Non-pigmented ciliary epithelial cell (primary cell): ENCODE measurements at places on chromosomes 3 and 15.

GRCh38 chr3:56410576-56410975 lies 57.7 kb downstream of the ERC2 start:
- DNase-seq = no peak

GRCh38 chr3:117799387-117799735 lies 1089.8 kb downstream of the TUSC7 start:
- DNase-seq = no peak

GRCh38 chr3:61201071-61201470 lies 50.2 kb downstream of the FHIT start:
- DNase-seq = no peak

DNA sequence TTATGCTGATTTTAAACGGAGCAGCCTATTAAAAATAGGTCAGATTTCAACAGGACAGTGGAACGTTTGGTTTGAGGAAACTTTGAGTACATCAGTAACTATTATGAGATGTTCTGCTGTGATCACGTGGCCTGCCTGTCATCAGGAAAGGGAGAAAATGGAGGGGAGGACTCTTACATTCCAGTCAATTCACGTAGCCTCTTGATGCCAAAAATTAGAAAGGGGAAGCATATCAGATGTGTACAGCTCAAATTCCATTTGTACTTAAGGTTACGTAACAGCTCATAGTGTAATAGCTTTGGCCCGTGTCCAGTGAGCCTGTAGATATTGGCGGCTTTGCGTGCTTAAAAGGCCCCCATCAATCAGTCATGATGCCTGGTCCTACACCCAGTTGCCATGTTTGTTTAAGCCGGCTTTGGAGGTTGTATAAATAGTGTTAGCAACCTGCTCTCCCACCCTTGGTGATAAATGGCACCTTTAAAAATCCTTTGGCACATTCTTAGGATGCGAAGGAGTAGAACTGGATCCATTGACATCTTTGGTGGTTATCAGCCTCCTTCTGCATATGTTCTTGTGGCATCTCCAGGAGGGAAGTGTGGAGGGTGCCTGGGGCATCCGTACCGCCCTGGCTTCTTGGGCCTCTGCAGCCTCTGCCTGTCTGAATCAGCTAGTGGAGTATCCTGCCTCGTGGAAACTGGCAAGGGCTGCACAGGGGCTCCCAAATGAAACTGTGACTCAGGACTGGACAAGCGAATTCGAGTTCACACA lies 163.9 kb downstream of the THSD4 start:
- peak; percentile 97 for DNase-seq

GRCh38 chr3:82978368-82978767 lies 1216.9 kb upstream of the GBE1 start:
- DNase-seq = no peak

DNA sequence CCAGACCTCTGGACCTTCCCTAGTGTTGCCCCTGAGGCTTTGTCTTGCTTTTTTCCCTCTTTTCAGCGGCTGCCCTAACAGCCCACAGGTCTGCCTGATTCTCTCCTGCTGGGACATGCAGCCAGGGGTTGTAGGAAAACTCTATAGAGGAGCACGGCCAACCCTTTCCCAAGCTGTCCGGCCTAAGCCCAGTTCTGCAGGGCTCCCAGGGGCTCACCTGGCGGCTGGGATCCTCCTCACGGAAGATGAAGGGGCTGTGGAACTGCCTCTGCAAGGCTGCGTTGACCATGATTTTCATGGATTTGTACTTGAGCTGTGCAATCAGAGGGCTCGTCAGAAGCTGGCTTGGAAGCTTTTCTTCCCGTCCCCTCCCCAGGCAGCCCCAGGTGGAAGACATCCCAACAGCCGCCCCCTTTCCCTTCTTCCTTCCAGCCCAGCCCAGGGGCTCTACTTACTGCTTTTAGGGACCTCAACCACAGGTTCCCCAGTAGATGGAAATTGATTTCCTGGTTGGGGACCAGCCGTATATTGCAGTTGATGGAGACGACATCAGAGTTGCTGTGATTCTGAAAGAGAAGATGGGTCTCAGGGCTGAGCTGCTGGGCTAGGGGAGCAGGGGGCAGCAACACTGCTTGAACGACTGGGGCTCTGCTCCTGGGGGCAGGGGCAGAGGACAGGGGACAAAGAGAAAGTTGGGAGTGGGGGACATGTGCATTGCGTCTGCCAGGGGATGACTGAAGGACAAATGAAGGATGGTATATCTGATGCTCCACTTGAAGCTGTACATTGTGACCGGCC lies 29.8 kb downstream of the FEM1B start:
- no peak for DNase-seq

DNA sequence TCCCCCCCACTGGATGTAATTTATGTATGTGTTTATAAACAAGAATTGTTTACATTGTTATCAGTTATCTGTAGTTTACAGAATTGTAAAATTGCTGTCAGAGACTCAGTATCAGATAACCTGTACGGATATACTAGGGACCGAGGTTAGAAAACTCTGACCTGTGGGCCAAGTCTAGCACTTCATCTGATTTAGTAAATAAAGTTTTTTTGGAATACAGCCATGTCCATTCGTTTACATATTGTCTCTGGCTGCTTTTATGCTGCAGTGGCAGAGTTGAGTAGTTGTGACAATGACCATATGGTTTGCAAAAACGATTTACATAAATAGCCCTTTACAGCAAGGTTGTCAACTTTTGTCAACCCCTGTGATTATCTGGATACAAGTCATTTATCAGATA lies 52.6 kb downstream of the LRRC28 start:
- no peak for DNase-seq

DNA sequence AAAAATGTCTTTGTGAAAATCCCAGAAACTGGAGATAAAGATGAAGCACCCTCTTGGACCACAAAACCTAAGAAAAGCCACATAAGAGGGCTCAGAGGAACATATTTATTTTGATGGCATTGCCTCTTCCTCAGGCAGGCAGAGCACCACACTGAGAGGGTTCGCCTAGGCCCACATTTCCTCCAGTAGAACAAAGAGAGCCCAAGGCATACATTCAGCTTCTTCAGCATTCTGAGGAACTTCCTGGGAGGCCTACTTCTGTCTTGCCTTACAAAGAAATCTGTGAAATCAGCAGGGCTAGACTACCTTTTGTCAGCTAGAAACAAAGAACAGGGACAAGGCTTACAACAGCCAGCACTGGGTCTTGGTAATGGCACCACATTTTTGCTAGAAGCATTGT lies 1325.3 kb downstream of the SI start:
- no peak for DNase-seq

- no peak for DNase-seq
Measured at GRCh38 chr3:76998555-76998954, 41.3 kb upstream of the ROBO2 start.

DNA sequence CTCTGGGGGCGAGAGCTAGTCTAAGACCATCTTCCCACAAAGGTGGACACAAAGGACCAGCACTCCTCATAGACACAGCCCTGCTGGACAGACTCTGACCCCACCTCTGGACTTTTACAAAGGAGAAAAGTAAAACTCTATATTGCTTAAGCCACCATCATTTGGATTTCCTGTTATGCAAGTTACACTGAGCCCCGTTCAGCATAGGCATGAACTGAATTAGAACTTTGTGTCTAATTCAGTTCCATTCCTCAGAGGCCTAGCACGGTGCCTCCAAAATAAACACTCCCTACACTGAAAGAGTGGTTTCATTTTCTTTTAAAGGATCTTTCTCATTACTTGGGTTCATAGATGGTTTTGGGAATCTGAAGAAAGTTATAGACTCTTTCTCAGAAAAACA lies 79.2 kb upstream of the OCA2 start:
- DNase-seq = no peak

GRCh38 chr15:73023071-73023470 lies 29.2 kb upstream of the NEO1 start:
- no peak for DNase-seq

DNA sequence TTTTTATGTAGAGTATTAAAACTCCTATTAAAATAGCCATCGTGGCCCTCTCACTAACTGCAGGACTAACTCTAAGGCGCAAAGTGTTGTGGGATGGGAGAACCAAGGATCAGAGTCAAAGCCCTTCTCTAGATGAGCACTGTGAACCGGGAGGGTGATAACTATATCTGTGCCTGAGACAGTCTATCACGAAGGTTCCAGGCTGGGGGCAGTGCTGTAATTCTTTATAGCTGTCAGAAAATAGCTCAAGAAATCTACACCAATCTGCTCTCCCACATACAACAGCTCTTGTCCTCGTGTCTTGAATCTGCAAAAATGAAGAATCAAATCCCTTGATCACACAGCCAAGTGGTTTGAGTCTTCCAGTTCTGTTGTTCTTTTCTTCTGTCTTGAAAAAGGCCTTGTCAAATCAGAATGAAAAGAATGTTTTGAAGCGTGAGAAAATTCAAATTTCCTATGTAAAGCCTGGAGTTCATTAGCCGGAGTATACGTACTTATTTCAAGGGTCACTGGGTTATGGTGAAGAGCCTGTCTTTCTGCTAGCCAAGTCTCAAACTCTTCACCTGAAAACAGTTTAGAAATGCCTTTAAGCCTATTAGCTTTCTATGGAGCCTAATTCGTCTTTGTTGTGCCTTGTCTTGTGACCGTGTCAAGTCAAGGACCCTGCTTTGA lies 185.3 kb upstream of the NECTIN3 start:
- no peak for DNase-seq

- no peak for DNase-seq
Measured at GRCh38 chr3:150844484-150844883, 60.8 kb downstream of the MINDY4B start.

GRCh38 chr15:24823473-24823872 lies 131.3 kb upstream of the SNRPN start:
- DNase-seq = no peak

DNA sequence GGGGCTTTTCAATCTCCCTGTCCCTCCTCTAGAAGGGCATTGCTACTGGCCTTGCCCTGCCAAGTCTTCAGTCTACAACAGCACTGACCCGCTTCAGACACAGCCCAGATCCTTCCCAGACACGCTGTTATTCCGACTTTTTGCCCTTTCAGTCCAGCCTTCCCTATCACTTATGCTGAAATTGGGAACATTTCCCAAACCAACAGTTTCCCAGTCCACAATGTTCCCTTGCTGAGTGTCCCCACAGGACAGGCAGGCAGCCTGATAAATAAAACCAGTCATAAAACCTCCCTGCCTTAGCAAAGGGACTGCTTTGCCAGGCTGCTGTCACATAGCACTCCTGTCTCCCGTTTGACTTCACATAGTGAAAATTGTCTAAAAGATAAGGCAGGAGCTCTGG lies 43.5 kb downstream of the GOLGA6L2 start:
- DNase-seq = no peak

DNA sequence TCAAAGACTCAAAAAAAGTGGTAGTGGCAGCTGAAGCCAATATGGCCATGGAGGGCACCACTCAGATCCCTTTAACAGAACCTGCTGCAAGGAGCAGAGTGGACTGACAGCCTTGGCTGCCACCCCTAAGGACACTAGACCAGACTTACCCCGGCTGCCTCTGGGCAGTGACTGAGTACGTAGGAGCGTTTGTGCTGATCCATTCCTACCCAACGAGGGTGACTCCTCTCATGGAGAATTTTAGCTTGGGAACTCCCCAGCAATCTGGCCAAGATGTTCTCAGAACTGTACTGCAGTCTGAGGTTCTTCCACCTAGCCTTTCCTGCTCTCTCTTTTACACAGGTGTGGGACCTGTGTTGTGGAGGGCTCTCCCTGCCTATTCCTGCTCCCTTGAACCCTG lies 22.1 kb downstream of the CLEC3B start:
- no peak for DNase-seq

DNA sequence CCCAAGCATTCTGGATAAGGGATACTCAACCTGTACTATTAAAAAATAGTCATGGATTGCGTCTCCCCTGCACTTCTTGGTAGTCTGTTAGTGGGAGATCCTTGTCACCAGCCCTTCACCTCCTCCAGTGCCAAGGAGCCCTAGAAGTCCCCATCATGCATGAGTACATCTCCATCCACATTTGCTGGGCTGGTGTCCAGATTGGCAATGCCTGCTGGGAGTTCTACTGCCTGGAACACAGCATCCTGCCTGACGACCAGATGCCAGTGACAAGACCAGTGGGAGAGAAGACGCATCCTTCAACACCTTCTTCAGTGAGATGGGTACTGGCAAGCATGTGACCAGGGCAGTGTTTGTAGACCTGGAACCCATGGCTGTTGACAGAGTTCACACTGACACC lies 85.7 kb downstream of the ADAMTSL3 start:
- DNase-seq = no peak

DNA sequence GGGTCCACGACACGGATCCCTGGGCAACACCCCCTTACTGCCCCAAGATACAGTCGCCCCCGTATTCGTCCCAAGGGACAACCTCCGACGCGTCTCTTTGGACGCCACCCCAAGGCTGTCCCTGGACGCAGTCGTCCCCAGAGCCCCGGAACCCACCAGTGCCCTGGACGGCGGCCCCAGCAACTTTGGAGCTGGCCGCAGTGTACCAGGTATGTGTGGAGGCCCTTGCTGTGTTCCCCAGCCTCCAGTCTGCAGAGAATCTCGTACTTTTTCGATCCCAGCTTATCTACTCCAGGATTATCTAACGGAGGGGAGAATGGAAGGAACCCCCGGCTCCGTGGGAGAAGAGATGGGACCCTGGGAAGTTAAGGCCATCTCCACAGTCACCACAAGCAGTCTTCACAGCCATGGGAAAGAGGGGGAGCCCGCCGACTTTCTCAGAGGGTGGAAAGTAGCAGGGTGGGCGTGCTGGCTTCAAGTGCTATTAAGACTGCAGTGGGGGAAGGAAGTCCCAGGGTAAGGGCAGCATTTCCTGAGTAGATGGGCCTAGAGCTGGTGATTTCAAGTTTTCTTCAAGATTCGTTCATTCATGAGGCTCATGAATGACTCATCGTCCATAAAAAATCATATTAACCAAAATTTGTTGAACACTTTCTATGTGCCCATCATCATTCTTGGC lies 1.1 kb downstream of the MESP2 start:
- DNase-seq = no peak
